ENCODE measurements at places on chromosomes 12 and 14. TPM values are rescaled to one million over a fixed set of nuclear protein-coding genes. Genes with fewer than 3 reads are reported as not detected.

GRCh38 chr12:111270774-111271173, 98.1 kb downstream of the PHETA1 start:
- DNase-seq, result no peak

- no peak for DNase-seq
These were observed 7.4 kb downstream of the SRSF9 start for GRCh38 chr12:120462099-120462640.

DNA sequence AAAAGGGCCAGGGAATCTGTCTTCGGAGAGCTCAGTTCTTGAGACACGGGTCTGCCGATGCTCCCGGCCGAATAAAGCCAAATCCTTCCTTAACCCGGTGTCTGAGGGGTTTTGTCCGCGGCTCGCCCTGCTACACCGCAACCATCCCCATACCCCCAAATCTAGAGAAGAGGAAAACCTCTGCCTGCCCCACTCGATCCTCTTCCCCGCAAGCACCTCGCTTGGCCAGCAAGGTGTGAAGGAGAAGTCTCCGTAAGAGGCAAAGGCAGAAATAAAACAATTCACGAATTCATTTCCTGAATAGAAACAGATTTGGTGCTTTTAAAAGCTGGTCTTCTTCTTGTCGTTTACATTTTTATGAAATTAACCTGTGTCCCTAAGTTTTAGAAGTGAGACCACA, 67.3 kb upstream of the GALNT9 start:
- DNase-seq, result no peak

DNA sequence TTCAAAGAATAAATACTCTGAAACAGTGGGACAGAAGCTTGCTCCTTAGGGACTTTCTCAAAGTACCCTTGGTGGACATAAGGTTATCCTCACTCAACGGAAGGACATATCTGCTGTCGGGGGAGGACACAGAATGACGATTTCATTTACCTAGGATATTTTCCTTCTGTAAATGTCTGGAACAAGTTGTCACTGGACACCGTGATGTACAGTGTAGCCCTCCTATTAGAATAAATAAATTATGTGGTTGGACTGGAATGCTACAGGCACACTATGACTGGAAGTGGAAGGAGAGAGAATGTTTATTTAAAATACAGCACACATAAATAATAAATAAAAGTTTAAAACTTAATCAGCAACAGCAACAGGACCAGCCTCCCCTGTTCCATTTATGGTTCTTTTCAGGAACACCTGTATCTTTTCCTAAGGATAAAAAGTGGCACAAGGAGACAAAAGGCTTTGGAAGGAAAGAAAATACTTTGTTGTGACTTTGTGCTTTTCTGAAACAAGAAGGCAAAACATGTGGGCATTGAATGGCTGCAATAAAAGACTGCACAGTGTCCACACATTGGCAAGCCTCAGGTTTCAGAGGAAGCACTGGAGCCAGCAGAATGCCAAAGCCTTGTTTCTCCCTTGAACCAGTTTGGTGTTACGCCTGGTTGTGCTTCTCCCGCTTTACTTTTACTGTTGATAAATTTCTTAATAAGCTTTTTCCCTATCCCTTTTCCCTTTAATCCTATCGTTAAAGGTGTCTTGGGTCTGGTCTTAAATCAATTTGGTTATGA, 36.8 kb downstream of the FGD4 start:
- DNase-seq, result no peak

GRCh38 chr12:67414011-67414715, 145.0 kb downstream of the CAND1 start:
- DNase-seq, result no peak

GRCh38 chr14:61570549-61571290, 124.6 kb upstream of the HIF1A start:
- DNase-seq, result no peak

- DNase-seq, result no peak
These were observed 171.8 kb downstream of the BTG1 start for GRCh38 chr12:91973813-91974212.

DNA sequence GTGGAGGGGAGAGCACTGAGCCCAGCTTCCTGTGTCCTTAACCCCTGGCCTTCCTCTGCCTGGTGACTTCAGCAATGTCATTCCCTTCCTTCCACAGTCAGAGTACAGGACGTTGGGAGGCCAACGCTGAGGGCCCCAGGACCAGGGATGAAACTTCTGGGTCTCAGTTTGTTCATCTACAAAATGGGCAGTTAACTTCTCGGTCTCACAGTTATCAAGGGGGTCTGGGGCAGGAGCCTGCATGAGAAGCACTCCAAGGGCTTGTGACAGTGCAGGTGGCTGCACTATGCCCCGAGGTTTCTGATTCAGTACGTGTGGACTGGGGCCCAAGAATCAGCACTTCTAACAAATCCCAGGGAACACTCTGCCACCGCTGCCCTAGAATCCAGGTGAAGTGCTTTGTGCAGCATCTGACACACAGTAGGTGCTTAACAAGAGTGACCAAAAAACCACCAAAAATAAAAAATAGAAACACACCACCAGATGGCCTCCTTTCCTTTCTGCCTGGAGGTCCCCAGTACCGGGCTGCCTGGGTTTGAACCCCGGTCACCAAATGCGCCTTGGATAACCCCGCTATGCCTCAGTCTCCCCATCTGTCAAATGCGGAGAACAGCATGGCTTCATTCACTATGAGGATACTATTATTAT, 80.4 kb downstream of the RFLNA start:
- no peak for DNase-seq

DNA sequence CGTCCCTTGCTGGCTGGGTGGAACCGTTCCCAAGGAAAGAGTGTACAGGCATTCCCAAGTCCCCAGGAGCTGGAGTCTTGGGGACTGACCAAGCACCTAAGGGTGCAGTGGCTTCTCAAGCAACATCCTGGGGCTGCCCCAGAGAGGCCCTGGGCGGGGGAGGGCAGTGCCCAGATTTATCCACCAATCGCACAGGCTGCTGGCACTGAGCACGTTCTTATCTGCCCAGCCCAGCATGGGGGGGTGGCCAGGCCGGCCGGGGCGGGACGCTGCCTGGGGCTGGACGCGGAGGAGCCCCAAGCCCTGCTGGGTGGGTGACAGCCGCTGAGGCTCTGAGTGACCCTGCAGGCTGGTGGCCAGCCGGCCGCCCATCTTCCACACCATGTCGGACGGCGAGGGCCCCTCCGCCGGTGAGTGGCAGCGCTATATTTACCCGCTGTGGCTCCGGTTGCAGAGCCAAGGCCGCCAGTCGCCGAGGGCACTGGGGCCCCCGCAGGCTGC, 53.4 kb downstream of the CYP46A1 start:
- no peak for DNase-seq

DNA sequence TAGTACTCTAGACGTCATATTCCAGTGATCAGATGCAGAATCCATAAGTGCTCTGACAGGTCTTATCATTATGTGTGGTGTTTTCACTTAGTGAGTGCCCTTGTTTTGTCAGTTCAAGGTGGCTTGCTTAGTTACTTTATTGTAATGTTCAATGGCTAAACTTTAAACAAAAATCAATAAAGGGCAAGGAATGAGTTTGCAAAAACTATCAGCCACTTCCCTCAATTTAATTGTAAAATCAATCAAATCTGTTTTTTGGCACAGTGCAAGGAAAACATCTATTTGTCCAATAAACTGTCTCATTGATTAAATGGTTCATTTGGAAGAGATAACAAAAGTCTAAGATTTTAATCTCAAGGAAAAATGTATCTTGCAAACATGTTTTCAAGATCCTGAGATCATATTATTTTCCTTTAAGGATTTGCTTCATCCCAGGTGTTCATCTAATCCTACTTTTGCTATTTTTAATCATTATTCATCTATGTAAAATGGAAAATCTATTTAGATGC, 59.6 kb upstream of the EEA1 start:
- no peak for DNase-seq

DNA sequence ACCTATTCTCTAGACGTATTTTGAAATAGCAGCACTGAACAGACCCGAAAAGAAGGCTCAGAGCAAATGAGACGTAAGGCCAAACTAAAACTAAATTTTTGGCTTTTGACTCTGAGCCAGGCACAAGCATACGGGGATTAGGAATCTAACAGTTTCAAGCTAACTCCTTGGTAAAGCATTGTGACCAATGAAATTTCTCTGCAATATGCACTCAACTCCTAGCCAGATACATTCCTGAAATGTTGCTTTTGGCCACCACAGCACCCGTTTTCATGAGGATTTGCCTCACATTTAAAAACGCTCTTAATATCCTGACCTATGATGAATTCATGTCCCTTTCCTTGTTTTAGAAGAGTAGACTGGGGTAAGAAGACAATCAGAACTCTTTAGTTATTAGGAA, 53.1 kb upstream of the NPFF start:
- DNase-seq, result peak; percentile 75

- peak; percentile 58 for DNase-seq
These were observed 10.0 kb downstream of the LRCOL1 start for GRCh38 chr12:132600048-132601032.

- no peak for DNase-seq
These were observed 24.2 kb upstream of the AMN start for GRCh38 chr14:102898298-102898697.

SLC25A21 gene
- total RNA-seq, result 1.1 TPM

LPAR5 gene
- 2.5 TPM for total RNA-seq

DACT1 gene
- not detected for total RNA-seq

LAG3 gene
- 0.58 TPM for total RNA-seq

ANG gene
- total RNA-seq, result 1.7 TPM

RTL1 gene
- not detected for total RNA-seq

SCN8A gene
- total RNA-seq, result 2.1 TPM

C1S gene
- 11.5 TPM for total RNA-seq

HSPA2 gene
- total RNA-seq, result 0.51 TPM
